ENCODE measurements at places on chromosomes 3 and 15.

GRCh38 chr3:157982359-157982758, 123.9 kb downstream of the SHOX2 start:
- no peak for DNase-seq

DNA sequence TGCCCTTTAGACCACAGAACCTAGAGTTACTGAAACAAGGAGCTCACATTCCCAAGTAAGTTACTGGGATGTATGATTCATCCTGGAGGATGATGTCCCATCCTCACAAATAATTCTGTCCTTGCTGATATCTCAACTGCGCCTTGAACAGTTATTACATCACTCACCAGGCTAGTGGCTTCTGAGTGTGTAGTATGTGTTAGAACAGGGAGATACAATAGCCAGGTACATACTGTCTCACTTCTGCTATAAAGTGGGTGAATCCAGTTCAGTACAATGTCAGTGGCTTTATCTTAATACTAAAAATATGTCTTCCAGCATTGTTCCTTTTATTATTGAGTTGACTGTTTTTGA, 483.2 kb upstream of the FRG2C start:
- no peak for DNase-seq

- DNase-seq = no peak
These were observed 243.0 kb downstream of the AGBL1 start for GRCh38 chr15:86322629-86323028.

GRCh38 chr3:13111873-13112520, 38.8 kb upstream of the IQSEC1 start:
- peak; percentile 72 for DNase-seq

GRCh38 chr3:171219258-171219657, 192.7 kb upstream of the SLC2A2 start:
- no peak for DNase-seq

GRCh38 chr15:64857421-64857820, 15.7 kb downstream of the PLEKHO2 start:
- peak; percentile 21 for DNase-seq

Data from T47D (cell line).